Inflammatory macrophage treated with lipopolysaccharide for 4 hours (primary cell): ENCODE measurements at places on chromosomes 2 and 18.

DNA sequence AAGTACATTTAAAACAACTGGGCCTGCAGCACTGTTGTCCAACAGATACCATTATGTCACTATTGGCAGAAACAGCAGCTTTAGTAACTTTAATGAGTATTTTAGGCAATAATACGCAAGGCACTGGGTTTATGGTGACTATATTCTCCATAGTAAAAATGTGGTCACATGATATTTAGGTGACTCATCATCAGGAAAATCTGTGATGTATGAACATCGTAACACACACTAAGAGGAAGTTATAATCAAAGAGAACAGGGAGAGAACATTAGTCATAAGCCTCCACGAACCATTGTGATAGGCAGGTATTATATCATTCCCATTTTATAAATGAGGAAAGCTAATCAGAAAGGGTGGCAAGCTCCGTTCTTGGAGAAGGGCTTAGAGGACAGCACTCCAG lies 36.9 kb downstream of the RAPH1 start:
- peak; percentile 86 for DNase-seq

- no peak for DNase-seq
Measured at GRCh38 chr2:140808820-140809219, 1322.0 kb downstream of the LRP1B start.

GRCh38 chr2:118168615-118169014 lies 80.3 kb downstream of the INSIG2 start:
- DNase-seq, result no peak

DNA sequence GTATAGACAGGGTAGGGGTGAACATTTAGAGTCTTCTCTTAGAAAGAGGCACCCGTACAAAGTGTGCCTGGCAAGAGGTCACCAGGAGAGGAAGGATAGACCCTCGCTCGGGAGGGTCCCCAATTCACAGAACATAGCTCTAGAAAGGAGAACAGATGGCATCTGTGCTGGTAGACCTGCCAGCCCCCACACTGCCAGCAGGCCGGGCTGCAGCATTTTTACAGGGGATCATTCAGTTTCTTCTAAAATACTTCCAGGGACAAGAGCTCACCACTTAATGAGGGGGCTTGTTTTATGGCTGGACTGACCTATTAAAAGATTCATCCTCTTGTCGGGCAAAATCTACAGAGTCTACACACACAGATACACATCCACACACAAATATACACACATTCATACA lies 149.9 kb downstream of the SEPTIN10 start:
- no peak for DNase-seq

- DNase-seq, result no peak
Measured at GRCh38 chr2:147600223-147600622, 244.6 kb upstream of the ACVR2A start.

- DNase-seq, result no peak
Measured at GRCh38 chr2:122007577-122007976, 252.1 kb downstream of the TSN start.

DNA sequence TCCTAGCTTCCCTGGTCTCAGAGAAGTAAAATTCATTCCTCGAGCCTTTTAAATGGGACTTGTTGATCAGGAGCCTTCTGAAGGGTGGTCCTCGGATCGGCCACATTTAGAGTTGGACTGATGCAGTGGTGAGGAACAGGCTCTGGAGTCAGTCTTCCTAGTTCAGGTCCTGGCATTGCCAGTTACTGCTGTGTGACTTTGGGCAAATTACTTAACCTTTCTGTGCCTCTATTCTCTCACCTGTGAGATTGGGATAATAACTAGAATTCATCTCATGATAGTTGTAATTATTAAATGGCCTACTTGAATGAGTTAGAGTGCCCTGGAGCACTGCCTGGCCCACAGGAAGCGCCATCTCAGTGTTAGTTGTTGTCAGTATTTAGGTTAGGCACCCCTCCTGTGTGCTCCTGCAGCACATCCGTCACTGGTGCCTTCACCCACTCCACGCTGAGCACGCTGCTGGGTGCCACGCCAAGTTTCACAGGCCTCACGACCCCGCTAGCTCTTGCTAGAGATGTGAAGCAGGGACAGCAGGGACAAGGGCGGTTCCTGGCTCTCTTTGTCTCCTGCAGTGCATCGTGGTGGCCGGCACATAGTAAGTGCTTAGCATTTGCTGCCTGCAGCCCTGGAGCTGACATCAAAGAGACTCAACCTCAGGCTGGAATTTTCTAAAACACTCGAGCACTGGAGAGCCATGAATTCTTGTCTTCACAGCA lies 122.9 kb downstream of the FAM210A start:
- no peak for DNase-seq

GRCh38 chr2:37653805-37654378 lies 17.6 kb downstream of the CDC42EP3 start:
- DNase-seq, result peak; percentile 88

- DNase-seq, result no peak
Measured at GRCh38 chr18:33702625-33703024, 124.6 kb downstream of the ASXL3 start.

- DNase-seq, result no peak
Measured at GRCh38 chr2:14572633-14573032, 59.9 kb upstream of the LRATD1 start.

DNA sequence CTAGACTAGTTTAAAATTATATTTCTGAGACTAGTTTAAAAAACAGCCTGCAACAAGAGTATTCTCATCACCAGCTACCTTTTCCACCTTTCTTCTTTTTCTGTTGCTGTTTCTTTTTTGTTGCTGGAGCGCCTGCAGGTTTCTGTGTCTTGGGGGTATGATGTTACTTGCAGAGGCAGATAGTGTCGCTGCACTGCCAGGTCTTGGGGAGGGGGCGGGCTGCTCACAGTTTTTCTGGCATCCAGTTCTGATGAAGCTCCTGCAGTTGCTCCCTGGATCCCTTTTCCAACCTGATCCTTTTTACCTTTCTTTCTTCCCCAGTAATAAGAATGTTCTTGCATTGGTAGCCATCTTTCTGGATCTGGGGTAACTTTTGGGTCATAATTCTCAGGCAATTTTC lies 8.0 kb upstream of the C18orf32 start:
- no peak for DNase-seq

GRCh38 chr2:172434821-172435605 lies 7.6 kb downstream of the ITGA6 start:
- DNase-seq, result peak; percentile 44

GRCh38 chr18:62759704-62760402 lies 44.5 kb downstream of the PHLPP1 start:
- no peak for DNase-seq

GRCh38 chr2:216350214-216350791 lies 22.0 kb downstream of the MARCHF4 start:
- DNase-seq, result no peak

DNA sequence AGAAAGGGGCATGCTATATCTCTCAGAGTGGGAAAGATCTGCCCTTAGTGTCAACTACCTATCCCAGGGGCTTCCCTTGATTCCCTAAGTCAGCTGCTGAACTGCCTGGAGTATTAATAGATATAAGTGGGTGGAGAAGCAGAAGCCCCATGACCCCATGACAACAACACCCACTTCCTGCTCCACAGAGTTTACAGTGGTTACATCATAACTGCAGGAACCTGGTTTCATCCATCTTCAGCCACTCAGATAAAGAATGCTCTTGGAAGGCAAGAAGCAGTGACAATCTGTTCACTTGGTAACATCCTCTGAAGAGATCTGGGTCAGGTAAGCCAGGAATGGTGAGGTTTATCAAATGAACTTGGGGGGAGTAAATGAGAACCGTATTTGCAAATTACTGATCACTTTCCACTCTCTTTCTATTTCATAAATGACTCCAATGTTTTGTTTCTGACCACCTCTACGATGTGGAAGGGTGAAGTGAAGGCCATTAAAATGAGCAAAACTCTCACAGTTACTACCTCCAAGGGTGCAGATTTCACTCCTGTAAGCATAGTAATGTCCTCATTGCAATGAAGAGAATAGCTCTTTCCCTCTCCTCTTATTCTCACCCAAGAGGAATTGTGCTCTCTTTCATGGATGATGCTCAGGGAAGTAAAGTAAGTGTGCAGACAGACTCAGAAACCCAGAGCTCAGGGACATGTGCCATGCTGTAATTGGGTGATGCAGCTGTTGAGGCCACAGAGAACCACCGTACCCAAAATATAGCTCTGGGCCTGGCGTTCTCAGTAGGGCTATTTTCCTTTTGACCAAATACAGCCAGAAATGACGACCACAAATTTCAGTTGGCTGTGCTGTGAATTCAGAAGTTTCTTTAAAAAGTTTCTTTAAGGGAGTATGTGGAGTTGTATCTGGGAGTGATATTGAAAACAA lies 192.8 kb upstream of the APCDD1 start:
- DNase-seq, result peak; percentile 85

- no peak for DNase-seq
Measured at GRCh38 chr2:167843657-167844056, 403.7 kb downstream of the STK39 start.

DNA sequence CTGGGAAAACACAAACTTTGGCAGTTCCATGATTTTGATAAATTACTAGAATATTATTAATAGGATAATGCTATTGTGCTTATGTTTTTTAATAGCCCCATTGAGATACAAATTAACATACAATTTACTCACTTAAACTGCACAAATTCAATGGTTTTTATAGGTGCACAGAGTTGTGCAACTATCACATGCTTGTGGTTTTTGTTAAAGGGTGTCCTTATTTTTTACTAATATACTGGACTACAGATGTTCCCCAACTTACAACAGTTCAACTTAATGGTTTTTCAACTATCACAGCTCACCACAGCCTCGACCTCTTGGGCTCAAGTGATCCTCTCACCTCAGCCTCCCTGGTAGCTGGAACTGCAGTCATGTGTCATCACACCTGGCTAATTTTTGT lies 76.6 kb downstream of the OSBPL1A start:
- DNase-seq, result no peak

DNA sequence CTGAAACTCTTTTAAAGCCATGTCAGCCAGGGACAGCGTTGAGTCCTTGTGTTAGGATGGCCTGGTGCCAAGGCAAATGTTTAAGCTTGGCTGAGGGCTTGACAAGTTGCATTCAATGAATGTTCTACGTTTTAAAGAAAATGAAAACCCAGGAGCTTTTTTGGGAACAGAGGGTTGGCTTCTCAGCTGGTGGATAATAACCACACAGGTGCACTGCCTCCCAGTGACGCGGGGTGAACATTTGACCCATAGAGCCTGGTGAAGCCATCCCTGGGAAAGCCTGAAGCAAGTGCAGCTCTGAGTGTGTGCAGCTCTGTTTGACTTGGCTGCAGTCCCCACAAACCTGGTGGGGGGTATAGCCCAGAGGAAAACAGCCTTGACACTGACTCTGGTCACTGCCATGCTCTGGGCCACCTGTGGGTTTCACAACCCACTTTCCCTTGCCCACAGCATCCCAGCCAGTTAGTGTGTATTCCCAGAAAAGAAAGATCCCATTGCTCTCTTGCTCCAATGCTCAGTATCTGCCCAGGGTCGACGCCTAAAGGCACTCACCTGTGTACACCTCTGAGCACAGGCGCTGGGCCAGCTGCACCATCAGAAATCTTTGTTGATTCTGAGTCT lies 874.9 kb downstream of the RNF144A start:
- DNase-seq, result no peak

DNA sequence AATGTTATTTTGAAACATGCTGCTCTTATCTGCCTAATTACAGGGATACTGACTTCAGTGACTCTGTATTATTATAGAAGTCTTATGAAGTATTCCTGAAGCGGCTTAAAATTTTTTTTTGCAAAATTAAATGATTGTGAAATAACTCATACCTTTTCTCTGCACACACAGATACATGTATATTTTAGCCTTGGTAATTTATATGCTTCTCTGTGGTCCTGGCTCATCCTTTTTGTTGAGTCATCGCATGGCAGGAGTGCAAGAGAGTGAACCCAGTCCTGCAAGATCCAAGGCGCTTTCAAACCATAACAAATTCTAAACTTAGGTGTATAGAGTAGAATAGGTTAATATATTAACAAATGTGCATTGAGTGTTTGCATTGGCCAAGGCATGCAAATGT lies 8.6 kb downstream of the CCNT2 start:
- no peak for DNase-seq

DNA sequence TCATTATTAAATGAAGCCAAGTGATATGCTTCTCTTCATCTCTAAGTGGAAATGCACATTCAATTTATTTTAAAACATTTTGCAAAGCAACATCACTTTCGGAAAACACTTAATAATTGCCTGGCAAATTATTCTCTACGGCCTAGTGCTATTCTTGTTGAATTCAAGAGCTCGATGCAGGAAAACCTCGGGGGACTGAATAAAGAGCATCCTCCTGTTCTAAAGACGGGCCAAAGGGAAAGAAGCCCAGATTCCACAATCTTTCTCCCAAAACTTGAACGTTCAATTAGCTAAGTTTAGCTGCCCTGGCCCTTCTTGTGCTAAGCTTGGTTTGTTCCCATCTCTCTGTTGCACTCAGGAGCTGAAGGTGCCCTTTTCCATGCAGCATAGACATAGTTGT lies 23.2 kb upstream of the SEH1L start:
- DNase-seq, result no peak

DNA sequence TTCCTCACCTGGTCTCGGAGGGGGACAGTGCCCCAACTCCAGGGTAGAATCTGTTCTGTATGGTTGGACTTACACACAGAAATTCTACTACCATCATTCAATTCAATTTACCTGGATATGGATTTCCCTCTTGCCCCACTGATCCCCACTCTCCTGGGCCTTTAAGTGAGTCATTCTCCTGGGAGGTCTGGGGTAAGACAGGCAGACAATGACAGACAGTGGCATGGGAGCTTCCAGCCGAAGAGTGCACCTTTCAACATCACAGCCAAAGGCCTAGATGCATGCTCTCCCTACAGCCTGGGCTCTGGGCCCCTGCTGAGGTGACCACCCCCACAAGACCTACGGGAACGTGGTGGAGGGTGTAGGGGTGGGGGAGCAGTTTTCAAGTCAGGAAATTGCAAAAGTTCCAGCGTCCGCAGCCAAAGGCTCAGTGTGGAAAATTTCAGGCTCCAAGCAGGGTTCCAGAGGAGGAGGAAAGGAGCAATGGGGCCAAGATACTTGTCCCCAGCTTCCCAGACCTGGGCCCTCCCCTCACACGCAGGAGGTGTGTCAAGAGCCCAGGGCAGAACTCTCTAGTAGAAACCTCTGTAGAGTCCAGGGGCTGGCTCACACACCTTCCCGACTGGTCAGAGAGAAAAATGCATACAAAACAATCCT lies 296.4 kb downstream of the CYP26B1 start:
- no peak for DNase-seq

DNA sequence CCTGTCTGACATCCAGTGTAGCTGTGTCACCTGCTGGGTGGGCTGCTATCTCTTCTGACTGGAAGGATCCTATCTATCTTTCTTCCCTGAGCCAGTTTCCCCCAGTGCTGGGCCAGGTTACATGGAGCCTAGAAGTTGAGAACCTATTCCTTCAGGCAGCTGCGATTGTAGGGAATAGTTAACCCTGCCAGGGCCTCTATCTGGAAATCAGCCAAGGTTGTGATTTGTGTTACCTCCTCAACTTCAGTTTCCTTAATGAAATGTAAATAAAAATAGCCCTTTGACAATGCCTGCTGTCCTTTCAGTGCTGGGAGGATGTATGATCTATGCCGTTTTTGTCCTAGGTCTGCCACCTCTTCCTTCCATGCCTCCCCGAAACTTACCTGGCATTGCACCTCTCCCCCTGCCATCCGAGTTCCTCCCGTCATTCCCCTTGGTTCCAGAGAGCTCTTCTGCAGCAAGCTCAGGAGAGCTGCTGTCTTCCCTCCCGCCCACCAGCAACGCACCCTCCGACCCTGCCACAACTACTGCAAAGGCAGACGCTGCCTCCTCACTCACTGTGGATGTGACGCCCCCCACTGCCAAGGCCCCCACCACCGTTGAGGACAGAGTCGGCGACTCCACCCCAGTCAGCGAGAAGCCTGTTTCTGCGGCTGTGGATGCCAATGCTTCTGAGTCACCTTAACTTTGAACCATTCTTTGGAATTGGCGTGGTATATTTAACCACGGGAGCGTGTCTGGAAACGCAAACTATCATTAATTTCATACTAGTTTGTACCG lies 36.6 kb downstream of the GORASP2 start:
- no peak for DNase-seq
